Inflammatory macrophage treated with lipopolysaccharide for 1 hour (primary cell): ENCODE measurements at places on chromosomes 11 and 22.
A peak's percentile ranks its signal among the peaks of the same experiment; 100 is the strongest.

DNA sequence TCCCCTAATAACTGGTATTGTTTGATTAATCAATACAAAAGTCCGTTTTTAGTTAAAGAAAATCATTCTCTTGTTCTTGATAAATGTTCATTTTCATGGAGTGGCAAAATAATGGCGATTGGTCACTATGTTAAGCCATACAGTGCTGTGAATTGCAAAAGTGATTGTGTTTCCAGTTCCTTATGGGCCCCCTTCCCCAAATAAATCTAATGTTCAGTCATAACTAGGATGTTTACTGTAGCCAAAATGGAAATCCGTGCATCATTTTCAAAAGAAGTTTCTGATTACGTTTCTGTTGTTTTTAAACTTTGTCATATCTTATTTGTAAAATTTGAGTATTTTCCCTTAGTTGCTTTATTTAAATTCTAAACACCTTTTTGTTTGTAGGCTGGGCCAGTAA, 845 bp downstream of the RBM7 start:
- DNase-seq = peak; percentile 23

DNA sequence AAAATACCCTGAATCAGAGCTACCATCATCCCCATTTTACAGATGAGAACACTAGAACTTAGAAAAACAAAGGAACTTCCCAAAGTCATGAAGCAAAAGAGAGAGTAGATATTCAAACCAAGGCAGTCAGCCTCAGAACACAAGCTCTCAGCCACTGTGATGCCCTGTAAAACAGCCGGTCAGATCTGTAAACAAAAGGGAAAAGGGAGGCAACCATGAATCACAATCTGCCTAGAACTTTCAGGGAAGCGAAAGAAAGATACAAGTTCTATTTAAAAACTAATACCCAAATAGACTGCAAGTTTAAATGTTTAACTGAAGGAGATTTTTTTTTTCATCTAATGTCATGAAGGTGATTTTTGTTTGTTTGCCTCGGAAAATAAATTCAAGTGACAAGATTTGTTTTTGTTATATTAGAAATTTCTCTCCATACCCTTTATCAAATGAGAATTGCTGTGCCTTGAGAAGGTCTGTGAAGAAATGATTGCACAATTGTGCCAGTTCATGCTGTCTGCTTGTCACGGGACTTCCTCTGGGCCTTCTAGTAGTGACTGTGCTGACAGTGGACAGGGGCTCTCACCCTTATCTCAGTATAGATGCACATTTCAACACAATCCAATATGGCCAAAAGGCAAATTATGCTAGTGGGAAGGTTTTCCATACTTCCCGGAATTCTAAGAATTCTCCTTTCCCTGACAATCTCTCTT, 11.7 kb downstream of the SAA1 start:
- peak; percentile 82 for DNase-seq

DNA sequence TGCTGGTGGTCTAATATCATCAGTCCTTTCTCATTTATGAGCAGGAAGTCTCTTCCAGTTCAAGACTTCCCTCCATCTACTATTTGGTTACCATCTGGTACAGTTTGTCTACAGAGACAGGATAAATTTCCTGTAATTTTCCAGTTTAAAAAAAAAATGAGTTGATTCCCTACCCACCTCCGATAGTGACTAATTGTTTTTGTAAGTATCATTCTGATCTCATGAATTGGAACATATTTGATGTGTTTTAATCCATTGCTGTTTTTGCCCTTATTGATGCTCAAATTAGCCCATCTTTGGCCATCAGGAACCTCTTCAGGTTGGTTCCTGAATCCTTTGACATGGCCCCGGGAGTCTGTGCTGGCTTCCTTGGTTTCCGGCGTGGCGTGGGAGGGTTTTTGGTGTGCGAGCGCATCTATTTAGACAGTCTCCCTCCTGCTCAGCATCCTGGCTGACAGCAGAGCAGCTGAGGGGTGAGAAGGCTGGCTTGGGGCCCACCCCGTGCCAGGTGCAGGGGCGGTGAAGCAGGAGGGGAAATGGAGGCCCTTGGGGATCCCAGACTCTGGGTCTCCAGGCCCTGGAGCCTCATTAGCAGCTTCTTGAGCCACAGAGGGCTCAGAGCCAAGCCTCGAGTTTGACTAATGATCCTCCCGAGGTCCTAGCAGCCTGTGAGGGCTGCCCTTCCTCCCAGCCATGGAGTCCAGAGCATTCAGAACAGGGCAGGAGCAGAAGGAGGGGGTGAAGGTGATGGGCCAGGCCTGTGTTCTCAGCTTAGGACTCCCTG, 6.8 kb downstream of the OMP start:
- DNase-seq = no peak

DNA sequence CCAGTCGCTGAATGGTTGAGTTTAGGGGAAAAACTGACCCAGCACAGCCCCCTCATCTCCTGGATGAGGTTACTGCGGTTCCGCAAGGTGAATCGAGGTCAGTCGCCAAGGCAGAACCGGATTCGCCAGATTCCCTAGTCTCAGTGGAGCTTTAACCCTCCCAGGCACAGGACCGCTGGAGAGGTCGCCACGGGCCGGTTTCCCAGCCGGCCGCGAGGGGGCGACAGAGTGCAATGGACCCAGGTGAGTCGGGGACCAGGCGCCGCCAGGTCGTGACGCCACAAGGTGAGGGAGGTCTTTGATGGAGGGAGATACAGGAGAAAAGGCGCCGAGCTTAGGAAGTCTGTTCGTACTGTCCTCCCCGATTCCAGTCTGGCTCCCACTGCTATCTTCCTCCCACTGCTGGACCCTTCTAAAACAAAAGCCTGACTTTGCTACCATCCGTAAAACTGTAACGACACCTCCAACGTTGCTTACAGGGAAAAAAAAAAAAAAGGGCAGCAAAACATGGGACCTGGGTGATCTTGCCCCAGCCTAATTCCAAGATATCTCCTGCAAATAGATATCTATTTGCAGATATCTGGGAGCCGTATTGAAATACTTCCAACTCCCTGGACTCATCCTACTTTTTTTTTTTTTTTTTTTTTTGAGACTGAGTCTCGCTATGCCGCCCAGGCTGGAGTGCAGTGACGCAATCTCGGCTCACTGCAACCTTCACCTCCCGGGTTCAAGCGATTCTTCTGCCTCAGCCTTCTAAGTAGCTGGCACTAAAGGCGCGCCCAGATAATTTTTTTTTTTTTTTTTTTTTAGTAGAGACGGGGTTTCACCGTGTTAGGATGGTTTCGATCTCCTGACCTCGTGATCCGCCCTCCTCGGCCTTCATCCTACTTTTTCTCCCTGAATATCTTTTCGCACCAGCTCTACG, 1.4 kb upstream of the GGA1 start:
- DNase-seq = peak; percentile 49

- DNase-seq = no peak
Observed at GRCh38 chr11:118644496-118644895, 35.0 kb downstream of the TREH start.

GRCh38 chr22:35960854-35961253, 67.8 kb downstream of the RBFOX2 start:
- DNase-seq = no peak

GRCh38 chr11:130139401-130139800, 20.2 kb upstream of the ST14 start:
- no peak for DNase-seq

- no peak for DNase-seq
Observed at GRCh38 chr11:125971618-125972017, 25.8 kb downstream of the VSIG10L2 start.

- no peak for DNase-seq
Observed at GRCh38 chr11:97621282-97621681, 1231.5 kb downstream of the JRKL start.

- no peak for DNase-seq
Observed at GRCh38 chr11:114326151-114326550, 30.0 kb downstream of the NNMT start.

GRCh38 chr11:6357222-6357621, 33.1 kb upstream of the SMPD1 start:
- peak; percentile 97 for DNase-seq

DNA sequence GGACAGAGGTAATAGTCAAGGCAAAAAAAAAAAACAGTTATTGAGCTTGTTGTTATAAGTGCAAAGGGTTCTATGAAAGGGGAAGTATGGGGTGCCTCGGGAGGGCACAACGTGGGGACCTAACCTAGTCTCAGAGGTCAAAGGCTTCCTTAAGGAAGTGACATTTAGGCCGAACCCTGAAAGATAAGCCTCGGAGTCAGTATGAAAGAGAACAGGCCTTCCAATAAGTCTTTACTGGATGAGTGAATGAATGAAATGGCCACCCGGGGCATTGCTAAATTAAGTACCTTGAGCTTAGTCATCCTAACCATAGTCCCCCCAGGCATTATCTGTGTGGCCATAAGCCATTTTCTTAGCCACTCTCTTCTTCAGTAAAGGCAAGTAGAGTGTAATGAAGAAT, 19.7 kb downstream of the FLI1 start:
- no peak for DNase-seq

DNA sequence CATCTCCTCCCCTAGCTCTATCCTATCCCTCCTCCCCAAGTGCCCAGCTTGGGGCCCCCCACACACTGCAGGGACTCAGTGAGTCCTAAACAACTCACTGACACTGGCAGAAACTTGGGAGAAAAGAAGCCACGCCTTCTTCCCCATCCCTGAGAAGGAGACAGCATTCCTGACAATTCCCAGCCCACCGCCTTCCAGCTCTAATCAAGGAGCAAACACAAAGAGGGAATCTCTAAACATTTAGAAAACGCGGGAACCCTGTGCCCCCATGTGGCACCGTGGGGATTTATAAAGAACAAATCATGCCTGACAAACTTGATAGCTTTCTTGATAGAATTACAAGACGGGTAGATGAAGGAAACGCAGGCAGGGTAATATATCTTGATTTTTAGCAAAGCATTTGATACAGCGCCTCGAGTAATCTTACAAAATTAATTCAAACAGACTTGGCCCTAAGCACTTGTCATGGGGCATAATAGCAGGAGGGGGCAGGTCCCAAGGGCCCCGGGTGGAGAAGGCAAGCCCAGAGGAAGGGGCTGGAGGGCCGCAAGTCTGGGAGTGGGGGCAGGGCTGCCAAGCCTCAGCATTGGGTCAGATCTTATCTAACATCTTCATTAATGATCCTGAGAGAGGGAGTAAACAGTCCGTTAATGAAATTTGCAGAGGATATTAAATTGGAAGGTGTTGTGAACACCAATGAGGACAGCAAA, 4.5 kb downstream of the CHST1 start:
- DNase-seq = no peak

DNA sequence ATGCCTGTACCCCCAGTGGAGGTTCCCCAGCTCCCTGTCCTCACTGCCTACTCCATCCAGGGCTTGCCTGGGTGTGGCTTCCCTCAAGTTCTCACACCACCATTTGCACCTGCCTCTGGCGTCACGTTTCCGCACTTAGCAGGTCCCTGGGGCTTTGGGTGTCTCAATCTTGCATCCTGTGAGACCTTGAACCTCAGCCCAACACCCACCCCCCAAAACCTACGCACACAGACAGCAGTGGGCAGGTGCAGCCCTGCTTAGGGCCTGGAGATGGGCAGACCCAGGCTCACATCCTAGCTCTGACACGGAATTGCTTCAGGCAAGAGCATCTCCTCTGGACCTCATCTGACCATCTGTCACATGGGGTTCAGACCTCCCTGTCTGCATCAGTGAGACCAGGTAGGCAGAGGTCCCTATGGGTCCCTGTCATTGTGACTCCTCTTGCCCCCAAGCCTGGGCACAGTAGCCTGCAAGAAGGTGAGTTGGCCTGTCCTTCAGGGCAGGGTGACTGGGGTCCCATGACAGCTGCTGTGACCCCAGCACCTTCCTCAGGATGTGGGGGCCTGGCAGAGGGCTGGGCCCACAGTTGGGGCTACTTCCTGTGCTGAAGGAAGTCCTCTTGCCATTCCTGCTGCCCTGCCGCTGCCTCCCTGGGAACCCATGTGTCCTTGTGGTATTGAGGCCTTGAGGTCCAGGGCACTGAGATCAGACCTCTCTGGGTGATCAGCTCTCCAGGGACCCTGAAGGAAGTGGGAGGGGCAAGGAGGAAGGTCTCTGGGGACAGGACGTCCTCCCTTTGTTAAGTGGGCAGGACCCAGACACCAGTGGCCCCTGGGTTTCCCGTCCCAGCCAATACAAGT, 2.0 kb downstream of the SIPA1 start:
- no peak for DNase-seq

DNA sequence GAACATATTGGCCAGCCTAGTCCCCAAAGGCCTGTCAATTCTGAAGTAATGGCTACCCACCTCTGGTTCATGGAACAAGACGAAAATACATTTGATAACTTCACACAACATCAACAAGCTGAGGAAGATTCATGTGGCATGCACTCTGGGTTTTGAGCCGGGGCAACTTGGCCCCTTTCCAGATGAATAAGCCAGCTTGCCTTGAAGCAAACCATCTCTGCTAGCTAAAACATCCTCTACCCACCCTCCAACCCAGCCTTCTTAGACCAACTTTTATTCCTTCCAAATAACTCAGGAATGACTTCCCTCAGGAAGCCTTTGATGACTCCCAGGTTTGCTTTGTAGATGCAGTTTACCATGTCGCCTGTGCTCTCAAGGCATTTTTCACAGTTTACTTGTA, 94.4 kb downstream of the SLC1A2 start:
- DNase-seq = no peak

DNA sequence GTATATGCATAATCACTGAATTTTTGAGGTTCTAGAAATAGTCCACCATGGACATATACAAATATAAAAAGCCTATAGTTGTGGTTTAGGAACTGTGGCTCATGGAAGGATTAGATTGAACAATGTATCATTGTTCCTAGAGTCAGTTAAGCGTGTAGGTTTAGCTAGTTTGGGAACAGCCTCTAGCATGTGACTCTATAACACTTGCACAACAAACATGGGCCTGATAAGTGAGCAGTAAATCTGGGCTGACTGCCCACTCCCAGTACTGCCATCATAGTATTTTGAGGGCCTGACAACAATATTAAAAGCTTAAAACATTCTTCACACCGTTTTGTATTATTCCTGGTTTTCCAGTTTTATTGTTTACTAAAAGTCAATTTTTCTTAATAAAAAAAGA, 47.0 kb downstream of the YAP1 start:
- no peak for DNase-seq

DNA sequence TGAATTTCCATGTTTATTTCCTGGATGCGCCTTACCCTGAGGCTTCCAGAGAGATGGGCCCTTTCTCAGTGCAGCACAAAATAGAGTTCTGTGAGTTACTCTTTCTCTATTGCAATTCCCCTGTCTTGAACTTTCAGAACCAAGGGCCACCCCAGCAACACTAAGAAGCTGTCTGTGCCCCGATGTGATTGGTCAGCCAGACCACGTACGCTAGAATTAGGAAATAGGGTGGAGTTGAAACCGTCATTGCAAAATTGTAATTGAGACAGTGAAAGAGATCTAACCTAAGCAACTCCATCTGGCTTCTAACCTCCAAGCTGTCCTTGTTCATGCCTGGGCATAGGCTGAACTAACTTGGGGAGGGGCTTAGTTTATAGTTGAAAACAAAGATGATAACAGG, 981.3 kb downstream of the OPCML start:
- no peak for DNase-seq

- DNase-seq = no peak
Observed at GRCh38 chr11:44565953-44566949, 788 bp downstream of the CD82 start.

DNA sequence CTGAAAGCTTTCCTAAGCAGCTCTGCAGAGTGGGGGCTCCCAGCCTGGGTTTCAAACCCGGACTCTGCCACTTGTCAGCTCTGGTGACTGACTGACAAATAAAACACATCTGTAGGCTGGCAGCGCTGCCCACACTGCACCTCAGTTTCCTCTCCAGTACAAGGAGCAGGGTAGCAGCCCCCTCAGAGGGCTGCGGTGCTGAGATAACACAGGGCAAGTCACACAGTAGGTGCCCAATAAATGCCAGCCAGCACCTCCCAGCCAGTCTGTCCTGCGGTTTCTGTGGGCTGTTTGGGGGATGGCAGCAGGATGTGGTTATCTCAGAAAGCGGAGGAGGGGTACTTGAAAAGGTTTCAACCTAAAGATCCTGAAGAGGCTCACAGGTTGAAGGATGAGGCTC, 1.5 kb downstream of the SYT12 start:
- DNase-seq = no peak
